ENCODE measurements at places on chromosomes 6 and 20. TPM values are rescaled to one million over a fixed set of nuclear protein-coding genes. Genes with fewer than 3 reads are reported as not detected.

The OR2H2 gene
- not detected for total RNA-seq

The HDGFL1 gene
- not detected for total RNA-seq

The MUC22 gene
- total RNA-seq = not detected

The ADGRF5 gene
- total RNA-seq = 0.23 TPM

The LY6G6C gene
- not detected for total RNA-seq
